Hippocampal formation (tissue), 2 donors: ENCODE measurements at places on chromosomes 13 and 19.

DNA sequence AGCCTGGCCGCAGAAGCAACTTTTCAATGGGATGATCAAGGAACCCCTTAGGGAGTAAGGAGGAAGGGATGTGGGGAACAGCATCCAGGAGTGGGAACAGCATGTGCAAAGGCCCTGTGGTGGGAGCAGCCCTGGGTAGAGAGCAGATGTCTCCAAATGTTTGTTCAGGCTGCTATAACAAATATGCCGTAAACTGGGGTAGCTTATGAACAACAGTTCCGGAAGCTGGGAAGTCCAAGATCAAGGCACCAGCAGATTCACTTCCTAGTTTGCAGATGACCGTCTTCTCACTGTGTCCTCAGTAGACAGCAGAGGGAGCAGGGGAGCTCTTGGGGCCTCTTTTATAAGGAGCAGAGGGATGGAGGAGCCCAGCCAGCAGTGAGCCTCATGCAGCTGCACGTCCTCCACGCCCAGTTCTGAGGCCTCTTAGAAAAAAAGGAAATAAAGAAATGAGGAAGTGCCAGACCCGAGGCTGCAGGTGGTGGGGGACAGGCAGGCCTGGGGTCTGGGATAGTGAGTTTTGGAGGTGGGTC is 4.2 kb upstream of the LRRC25 start:
- peak; percentile 29 for DNase-seq

GRCh38 chr19:3969435-3970312 is 1.2 kb downstream of the DAPK3 start:
- no peak for DNase-seq

GRCh38 chr13:113586661-113587479 is 2.3 kb downstream of the TFDP1 start:
- DNase-seq: no peak

DNA sequence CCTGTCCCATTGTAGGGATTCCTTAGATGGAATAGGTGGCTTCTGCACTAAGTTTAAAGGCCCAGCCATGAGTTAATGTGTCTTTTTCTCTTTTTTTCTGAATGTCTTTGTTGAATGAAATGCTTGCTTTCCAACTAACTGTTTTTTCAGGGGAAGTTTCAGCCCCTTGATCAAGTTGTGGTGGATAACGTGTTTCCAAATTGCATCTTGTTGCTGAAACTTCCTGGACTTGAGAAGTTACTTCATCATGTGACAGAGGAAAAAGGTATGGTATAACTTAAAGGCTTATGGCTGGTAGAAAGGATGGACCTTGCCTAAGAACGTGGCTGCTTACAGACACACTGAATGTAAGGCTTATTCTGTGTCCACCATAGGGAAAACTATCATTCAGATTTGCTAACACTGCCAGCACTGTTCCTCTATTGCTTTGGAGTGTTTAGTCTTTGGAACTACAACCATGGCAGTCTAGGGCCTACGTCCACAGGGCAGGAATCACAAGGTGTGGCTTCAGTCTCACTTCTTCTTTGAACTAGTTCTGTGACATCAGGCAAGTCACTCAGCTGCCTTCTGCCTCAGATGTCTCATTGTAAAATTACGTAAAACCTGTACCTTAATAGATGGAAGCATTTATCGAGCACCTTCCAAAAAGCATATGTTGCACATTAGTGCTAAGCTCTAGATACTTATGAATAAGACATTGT is 25.3 kb downstream of the RNASEH2B start:
- DNase-seq: no peak

DNA sequence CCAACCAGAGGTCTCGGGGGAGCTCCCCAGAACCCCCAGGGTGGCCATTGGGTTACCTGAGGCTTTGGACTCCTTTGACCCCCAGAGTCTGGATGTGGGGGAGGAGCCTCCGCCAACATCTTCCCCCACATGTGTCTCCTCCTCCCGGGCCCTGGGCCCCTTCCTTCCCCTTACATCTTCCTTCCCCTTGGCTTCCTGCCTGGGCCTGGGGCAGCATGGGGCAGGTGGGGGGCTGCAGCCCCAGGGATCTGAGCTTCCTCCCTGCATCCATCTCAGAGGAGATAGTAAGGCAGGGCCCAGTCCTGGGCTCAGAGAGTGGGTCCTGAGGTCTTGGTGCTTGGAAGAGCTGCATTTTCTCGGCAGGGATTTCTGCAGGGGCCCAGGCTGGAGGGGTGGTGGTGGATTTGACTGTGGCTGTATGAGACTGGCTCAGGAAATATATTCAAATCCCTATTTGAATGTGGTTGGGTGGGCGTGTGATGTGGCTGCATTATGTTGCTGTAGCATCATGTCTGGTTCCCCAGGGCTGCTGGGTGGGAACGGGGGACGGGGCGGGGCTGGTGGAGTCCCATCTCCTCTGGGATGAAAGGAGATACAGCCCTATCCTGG is 919 bp downstream of the VAV1 start:
- DNase-seq: no peak

DNA sequence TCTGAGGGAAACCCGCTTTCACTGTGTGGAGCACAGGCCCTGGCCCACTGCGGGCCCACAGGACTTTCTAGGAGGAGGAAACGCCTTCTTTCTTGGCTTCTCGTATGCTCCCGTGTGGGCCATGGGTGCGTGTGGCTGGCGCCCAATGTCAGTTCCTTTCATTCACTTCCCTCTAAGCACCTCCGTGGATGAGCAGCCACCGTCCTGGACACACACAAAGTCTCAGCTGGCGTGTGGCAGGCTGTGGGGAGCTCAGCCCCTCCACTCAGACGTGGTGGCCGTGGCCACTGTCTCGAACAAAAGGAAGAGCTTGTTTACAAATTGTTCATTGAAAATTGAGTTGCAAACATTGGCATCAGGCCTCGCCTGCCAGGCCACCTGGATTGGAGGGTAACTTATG is 240.0 kb upstream of the SGCG start:
- DNase-seq: no peak
